GM13976 (cell line): ENCODE measurements at places on chromosomes 4 and X.

DNA sequence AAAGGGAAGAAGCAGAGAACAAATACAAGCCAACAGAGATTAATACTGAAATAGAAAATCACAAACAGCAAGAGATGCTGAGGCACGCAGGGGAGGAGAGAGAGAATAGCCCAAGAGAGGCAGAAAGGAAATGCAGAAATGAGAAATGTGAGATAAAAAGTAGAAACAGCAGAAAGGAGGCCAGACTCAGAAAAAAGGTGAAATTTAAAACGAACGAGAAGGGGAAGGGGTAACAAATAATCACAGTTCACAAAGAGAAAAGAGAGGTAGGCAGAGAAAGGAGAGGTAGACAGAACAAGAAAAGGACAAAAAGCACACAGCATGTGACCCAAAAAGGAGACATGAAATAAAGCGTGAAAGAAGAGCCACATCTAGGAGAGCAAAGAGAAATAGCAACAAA is 264.4 kb downstream of the CHIC1 start:
- DNase-seq, result no peak

DNA sequence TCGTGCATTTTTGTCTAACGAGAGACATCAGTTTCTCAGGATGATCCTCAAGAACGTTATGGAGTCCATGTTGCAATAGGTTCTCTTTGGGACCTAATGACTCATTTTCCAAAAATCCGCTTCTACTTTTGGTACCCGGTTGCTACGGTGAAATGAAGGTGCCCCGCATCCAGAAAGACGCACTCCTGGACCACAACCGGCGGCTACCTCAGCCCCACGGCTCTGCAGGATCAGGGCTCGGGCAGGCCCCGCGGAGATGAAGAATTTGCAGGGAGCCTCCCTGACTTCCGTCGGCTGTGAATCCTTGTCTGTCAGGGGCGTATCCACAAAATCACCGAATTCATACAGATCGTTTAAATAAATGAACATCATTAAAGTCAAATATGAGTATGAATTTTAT is 15.6 kb downstream of the GTPBP6 start:
- DNase-seq, result peak; percentile 20

- no peak for DNase-seq
These were observed 714 bp downstream of the RTL3 start for GRCh38 chrX:78658414-78658813.

- no peak for DNase-seq
These were observed 99.6 kb downstream of the CEP135 start for GRCh38 chr4:56048383-56048701.

GRCh38 chr4:155526452-155527169 is 140.0 kb upstream of the GUCY1A1 start:
- no peak for DNase-seq

GRCh38 chrX:20116577-20117240 is at the start of gene MAP7D2:
Gene MAP7D2 (minus strand): TSS chrX:20116907. CDS start chrX:20116879, 28 bp downstream.
- DNase-seq, result no peak

- no peak for DNase-seq
These were observed 241.4 kb downstream of the UGT8 start for GRCh38 chr4:114839986-114840385.

DNA sequence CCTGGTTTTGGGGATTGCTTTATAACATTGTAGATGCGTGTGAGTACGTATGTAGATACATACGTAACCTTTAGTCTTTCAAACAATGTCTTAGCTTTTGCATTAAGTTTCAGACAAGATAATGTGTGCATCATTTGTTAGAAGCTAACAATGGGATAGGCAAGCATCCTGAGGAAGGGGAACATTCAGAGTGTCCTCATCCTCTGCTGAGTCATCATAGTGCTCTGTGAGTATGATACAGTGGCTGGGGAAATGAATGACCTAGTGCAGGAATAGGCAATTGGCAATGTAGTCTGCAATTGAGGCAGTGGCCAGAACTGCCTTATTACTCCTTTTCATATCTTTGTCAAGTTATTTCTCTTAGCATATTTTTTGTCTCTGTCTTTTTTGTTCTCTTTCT is 7.3 kb downstream of the NAP1L5 start:
- no peak for DNase-seq
